ENCODE measurements at places on chromosomes 5 and 9.
A peak's percentile ranks its signal among the peaks of the same experiment; 100 is the strongest.

DNA sequence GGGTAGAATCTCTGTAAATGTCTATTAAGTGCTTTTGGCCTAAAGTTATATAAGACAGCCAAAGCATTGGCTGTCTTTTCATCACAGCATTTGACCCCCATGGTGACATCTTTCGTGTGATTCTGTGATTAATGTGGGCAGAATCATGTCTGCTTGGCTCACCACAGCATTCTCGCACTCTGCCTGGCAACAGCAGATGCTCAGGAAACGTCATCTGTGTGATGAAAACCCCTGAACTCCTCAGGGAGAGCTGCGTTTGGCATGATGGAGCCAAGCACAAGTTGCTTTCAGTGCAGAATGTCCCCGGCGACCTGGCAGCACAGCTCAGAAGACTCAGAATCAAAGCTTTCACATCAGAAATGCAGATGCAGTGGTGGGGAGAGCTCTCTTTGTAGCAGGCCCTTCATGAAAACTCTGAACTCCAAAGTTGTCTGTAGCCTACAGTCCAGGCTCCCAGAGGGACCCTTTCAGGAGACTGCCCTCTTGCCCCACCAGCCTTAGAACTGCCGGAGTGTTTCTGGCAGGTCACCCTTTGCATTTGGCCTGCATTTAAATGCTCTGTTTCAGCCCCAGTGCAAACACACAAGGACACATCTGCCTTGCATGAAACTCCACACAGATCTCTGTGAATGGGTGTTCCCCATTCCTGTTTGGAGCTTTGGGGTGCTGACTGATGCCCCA is 155.6 kb upstream of the PANK3 start:
- no peak for DNase-seq

- DNase-seq: no peak
Observed at GRCh38 chr9:38027714-38028113, 41.3 kb downstream of the SHB start.

- peak; percentile 51 for DNase-seq
Observed at GRCh38 chr5:172450861-172451695, 3.2 kb downstream of the SH3PXD2B start.

DNA sequence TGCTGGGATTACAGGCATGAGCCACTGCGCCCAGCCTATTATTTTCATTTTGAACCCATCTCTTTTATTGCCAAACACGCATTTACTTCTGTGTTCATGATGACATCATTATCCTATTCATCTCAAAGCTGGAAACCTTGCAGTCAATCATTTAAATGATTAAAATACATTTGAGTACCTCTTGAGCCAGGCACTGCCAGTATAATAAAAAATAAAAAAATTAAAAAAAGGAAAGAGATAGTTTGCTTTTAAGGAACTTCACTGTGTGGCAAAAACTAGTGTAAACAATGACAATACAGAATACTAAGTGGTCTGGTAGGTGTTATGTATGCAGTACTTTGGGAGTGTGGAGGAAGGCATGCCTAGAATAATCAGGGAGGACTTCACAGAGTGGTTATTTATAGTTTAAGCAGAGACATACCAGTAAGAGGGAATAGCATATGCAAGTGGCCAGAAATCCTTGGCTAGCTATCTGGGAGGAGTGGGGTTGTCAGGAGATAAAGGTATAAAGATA is 8.6 kb downstream of the NSD1 start:
- DNase-seq: no peak

DNA sequence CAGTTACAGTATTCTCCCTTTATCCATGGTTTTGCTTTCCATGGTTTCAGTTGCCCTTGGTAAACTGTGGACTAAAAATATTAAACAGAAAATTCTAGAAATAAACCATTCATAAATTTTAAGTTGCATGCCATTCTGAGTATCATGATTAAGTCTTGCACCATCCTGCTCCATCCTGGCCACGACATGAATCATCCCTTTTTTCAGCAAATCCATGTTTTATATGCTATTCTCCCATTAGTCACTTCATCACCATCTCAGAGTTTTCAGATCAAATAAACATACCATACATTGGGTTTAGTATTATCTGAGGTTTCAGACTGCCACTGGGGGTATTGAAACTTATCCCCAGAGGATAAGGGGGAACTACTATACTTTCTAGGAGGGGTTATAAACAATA is 234.4 kb upstream of the ATP10B start:
- no peak for DNase-seq

- no peak for DNase-seq
Observed at GRCh38 chr5:44809956-44810420, 1.2 kb downstream of the MRPS30 start.

GRCh38 chr9:15735083-15735857 is 182.4 kb downstream of the CCDC171 start:
- DNase-seq: no peak

GRCh38 chr9:112489039-112489546 is 2.5 kb downstream of the KIAA1958 start:
- DNase-seq: no peak

DNA sequence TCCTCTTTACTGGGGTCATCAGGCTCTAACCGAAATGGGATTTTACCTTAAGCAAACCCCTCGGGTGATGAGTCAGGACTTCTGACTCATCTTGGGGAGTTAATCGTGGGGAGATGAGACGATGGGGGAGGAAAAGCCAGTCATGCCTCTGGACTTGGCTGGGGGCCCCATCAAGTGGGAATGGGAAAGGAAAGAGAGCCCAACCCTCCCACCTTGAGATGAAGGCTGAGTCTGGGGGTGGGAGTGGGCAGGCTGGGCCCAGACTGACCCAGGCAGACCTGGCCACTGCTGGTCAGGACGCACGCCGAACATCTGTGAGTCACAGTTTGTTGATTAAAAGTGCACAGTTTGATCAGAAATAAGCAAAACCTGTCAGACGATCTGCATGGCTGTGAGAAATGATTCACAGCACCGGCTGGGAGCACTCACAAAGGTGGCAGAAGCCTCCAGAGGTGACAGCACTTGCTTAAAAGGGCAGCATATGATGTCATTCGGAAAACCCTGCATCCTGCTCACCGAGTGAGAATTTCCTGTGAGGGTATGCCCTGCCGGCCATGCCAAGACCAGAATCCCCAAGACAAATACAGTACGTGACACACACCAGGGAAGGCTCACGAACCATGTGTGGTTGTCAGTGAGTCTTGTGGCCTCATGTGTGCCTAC is 50.0 kb upstream of the SLC25A51 start:
- no peak for DNase-seq

DNA sequence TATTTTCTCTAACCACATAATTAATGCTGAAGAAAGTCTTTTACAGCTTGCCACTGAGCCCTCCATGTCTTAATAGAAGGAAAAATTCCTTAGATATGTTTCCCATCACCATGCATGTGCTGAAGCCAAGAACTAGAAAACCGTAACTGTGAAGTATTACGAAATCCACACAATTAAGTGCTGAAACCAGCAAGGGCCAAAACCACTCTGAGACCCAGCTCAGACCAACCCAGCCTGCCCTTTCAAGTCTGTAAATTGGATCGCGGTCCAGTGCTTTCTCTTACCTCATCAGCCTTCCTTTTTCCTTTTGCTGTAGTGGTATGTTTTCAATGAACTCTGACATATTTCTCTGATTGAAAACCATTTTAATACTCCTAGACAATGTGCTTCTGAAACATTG is 26.3 kb downstream of the SEMA5A start:
- no peak for DNase-seq

DNA sequence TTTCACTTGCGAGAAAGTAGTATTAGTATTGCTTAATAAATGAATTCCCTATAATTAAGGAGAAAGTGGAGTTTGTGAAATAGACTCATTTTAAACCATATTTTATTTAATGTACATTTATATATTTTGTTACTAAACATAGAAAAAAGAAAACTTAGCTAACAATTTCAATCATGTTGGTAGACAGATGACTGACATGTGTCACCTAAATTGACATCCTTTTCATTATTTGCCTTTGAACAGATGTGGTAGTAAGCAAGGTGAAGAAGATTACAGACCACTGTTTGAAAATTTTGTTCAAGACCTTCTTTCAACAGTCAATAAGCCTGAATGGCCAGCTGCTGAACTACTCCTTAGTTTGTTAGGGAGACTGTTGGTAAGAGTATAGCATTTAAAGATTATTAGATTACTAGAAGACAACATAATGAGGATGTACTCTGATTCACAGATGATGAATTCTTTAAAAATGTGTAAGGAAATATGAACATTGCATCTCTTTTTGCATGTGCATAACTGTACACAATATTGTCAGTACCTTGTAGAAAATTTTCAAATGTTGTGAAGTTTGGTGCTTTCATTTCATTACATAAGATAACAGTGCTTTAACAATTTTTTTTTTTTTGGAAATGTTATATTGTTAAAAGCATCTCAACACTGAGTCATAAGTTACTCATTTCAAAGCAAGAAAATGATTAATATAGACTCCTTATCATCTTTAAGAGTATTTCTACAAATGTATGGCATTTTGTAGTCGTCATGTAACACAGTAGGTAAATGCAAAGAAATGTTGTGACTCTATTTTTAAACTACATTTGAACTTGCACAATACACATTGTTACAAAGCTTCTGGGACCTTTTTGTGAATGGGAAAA is 139.5 kb downstream of the NIPBL start:
- DNase-seq: no peak

DNA sequence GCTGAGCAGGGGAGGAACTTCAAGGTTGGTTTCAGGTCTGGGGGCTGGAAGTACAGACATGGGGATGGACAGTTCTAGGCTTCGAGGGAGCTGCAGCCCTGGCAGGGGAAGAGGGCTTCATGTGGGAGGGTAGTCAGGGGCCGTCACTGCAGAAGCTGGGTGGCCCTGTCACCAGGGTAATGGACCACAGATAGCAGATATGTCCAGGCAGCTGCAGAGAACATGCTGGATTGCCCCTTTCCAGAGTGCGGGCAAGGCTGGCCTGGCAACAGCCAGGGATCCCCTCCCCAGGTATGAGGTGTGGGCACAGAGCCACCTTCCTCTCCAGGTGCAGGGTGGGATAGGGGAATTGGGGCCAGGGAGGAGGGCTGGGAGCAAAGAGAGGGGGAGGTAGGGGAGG is 206.5 kb downstream of the GADD45G start:
- DNase-seq: no peak

GRCh38 chr5:27140831-27141230 is 102.4 kb upstream of the CDH9 start:
- no peak for DNase-seq

GRCh38 chr9:132268725-132269352 is 85.9 kb downstream of the SETX start:
- peak; percentile 80 for DNase-seq

DNA sequence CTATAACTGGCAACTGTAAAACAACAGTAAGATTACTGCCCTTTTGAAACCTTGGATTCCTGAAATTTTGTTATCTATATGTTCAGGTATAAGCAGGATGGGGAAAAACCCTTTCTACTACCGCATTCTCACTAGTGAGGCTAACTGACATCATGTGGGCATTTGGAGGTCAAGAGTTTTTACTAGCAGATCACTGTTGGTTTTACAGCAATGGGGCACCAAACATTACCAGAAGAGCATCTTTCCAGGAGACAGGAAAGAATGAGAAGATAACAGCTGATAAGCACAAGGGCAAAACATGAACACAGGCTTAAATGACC is 20.9 kb upstream of the TTC33 start:
- no peak for DNase-seq

GRCh38 chr5:178214160-178214803 is 9.9 kb downstream of the HNRNPAB start:
- no peak for DNase-seq

DNA sequence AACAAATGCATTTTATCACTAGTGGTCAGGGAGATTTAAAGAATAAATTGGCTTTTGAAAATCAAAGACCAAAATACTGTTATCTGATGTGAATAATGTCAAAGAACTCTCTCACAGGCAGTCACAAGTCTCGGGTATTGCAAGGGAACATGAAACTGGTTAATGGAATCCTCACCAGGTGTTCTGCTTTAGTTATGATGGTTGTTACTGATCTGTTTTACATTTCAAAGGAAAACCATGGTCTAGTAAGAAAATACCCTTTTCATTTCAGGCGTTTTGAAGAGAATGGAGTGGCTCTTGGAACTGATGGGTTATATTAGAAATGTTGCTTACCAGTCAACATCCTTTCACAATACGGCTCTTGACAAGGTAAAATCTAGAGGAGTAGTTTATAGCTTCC is 43.4 kb downstream of the HACD4 start:
- DNase-seq: no peak

DNA sequence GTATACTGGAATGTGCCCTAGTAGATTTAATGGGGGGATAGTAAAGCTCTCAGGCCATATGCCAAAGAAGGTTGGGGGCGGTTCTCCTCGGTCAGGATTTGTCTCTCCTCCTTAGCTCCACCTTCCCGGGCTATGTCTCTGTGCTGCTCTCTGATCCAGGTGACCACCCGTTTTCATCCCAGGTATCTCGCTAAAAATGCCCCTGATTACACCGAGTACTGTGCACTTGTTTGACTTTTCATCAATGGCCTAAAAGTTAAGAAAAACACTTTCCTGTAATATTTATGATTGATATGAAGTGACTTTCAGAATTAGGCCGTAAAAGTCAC is 724 bp downstream of the NDUFS6 start:
- no peak for DNase-seq

GRCh38 chr5:168953351-168953750 is 347.6 kb downstream of the SLIT3 start:
- no peak for DNase-seq

DNA sequence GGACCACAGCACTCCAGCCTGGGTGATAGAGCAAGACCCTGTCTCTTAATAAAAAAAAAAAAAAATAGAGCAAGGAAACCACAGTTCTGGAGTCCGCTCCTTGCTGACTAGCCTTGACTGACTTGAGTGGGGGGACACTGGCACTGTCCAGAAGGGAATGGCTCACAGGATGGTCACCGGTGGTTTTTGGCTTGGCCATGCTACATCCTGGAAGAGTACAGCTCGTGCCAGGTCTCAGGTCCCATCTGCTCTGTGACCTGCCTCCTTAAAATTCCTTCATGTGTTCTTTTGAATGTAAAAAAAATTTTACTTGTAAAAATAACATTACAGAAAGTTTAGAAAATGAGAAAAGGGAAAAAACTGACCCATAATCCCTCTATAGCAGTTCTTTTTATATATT is 5.6 kb downstream of the NANS start:
- no peak for DNase-seq

- DNase-seq: no peak
Observed at GRCh38 chr5:763998-764781, 20.3 kb downstream of the ZDHHC11B start.

DNA sequence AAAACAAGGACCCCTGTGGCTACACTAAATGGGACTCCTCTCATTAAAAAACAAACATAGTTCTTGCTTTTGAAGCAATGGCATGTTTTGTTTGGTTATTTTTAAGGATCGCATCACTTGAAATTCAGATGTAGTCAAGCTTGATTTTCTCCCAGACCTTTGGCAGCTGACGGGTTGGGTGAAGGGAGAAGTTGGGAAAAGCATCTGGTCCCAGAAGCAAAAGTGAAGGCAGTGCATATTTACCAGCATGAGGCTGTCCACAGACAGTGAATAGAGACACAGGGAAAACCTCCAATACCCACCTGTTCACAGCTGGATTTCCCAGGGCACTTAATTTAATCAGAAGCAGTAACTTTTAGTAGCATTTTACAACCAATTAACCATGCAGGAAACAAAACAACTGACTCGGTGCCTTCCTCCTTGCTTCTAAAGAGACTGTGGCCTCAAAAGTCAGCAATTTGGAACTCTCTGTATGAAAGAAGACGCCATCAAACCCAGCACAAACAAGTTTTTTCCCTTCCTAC is 245.4 kb downstream of the EBF1 start:
- DNase-seq: no peak

GRCh38 chr9:26053954-26054353 is 375.7 kb upstream of the TUSC1 start:
- DNase-seq: no peak
